ENCODE measurements at places on chromosomes 5 and 9.

DNA sequence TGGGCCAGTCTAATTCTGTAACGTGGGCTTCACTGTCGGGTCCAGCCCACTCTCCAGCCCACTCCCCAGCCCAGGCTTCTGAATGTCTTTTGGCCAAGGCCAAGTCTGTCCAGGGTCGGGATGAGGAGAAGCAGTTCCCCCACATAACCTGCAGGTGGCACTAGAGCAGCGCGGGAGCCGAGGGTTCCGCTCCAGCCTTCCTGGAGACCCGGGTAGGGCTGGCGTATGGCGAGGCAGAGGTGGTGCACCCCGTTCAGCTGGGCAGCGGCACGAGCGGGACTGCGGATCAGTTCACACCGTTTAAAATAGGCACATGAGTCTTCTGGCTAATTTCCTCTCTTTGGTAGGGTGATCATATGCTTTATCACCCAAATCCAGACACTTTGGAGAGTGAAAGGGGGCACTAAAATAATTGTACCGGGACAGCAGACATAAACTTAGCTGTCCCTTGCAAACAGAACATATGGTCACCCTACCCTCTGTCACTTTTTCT is 185.9 kb downstream of the MSX2 start:
- DNase-seq: peak; percentile 86

DNA sequence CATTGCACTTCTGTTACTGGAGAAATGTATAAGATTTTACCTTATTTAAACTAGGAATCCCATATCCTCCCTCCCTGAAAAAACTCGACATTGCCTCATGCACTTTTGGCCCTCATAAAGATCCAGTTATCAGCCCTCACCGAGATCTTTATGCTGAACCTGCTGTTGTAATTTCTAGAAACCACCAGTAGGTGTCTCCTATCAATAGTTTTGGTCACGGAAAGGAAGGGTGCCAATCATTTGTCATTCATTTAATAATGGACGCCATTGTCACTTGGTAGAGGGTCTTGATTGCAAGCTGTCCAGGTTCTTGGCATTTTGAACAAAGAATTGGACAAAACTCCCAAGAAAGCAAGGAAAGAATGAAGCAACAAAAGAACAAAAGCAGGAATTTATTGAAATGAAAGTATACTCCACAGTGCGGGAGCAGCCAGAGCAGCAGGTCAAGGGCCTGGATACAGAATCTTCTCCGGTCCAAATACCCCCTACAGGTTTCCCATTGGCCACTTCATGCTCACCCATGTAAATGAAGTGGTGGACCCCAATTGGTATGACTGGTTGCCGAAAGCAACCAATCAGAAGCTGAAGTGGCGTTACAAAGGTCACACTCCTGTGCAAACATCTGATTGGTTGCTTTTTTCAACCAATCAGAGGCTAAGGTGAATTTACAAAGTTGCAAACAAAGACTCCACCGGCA is 524.3 kb downstream of the PSAT1 start:
- DNase-seq: peak; percentile 18

- DNase-seq: no peak
Observed at GRCh38 chr5:131783874-131784273, 12.9 kb downstream of the FNIP1 start.

DNA sequence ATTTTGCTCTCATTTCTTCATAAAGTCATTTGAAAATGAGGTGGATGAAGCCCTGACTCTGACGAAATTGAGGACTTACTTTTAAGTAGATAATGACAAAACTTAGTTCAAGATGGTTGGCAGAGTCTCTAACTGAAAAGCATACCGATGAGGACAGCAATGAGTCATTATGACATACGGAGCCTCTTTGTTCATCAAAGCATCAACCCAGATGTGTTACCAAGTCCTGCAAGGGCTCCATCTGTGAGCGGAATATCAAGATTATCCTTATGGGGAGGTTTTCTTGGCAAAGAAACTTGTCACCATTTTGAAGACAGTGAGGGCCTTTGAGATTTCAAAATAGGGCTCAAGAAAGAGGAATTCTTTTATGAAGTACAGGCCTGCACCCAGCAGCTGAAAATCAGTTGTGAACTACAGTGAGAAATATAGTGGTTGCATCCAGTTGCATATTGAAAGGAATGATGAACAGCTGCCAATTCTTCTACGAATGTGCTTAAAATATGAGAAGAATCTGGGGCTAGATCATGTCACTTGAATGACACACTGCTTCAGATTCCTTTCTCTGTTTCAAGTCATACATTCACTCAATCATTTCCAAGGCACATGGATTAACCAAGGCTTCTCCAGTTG is 86.6 kb upstream of the SLC24A2 start:
- no peak for DNase-seq

DNA sequence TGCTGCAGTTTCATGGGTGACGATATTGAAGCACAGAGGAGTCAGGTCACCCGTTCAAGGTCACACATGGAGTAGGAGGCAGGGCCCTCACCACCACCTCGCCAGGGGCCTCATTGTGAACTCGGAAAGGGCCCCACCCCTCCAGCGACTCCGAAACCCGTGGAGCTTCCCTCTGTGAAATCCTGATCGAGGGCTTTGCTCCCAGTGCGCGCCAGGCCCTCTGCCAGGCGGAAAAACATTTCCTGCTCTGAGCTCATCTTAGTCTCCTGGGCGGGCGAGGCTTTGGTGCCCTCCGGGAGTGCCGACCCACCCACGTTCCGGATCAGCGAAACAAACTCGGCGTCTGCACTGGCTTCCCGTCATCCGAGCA is 75.0 kb upstream of the FCN1 start:
- DNase-seq: no peak

DNA sequence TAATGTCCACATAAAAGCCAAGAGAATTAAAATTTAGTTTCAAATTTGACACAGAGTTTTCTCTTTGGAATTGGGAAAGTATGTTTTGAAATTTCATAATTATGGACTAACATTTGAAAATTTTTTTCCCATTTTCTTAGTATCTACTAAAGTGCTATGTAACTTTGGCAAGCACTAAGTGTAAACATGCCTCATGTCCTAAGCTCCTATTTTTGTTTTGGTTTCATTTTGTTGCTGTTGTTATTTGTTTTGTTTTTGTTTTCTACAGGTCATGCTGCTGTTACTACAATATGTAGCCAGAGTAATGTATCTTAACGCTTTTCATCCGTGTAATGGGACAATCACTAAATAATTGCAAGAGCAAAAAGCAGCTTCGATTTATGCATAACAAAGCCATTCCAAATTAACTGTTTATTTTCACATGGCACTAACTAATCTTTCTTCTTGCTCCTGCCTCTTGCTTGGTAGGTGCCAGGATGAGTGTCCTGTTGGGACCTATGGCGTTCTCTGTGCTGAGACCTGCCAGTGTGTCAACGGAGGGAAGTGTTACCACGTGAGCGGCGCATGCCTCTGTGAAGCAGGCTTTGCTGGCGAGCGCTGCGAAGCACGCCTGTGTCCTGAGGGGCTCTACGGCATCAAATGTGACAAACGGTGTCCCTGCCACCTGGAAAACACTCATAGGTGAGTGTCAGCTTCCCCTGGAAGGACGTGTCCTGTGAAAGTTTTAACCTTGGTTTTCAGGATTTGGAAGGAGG is 107.3 kb upstream of the PRRC1 start:
- no peak for DNase-seq

GRCh38 chr5:126070481-126070880 is 352.7 kb upstream of the GRAMD2B start:
- no peak for DNase-seq

GRCh38 chr9:112631313-112632070 is 86.4 kb downstream of the INIP start:
- no peak for DNase-seq

- no peak for DNase-seq
Observed at GRCh38 chr5:176653401-176654385, 6.4 kb downstream of the TSPAN17 start.

GRCh38 chr5:121897341-121897740 is 45.7 kb downstream of the FTMT start:
- no peak for DNase-seq

- no peak for DNase-seq
Observed at GRCh38 chr5:9624196-9624947, 5.8 kb downstream of the TAS2R1 start.

GRCh38 chr5:95735406-95735805 is 4.3 kb downstream of the RHOBTB3 start:
- DNase-seq: no peak

GRCh38 chr5:79030663-79031484 is 38.6 kb downstream of the DMGDH start:
- DNase-seq: no peak

GRCh38 chr5:65066387-65067146 is 297.8 kb downstream of the CWC27 start:
- no peak for DNase-seq

DNA sequence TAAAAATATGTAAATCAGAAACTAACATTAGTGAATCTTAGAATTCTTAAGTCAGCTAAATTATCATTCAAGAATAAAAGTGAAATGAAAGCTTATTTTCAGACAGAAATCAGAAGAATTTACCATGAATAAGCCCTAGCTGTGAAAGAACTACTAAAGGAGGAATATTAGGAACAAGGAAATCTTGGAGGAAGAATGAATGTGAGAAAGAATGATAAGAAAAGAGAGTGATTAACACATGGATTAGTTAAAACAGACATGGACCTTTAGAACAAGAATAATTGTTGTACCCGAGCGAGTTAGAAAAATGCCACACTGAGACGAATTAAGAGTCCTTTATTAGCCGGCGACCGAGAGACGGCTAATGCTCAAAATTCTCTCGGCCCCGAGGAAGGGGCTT is 24.1 kb upstream of the RHOBTB3 start:
- DNase-seq: no peak

DNA sequence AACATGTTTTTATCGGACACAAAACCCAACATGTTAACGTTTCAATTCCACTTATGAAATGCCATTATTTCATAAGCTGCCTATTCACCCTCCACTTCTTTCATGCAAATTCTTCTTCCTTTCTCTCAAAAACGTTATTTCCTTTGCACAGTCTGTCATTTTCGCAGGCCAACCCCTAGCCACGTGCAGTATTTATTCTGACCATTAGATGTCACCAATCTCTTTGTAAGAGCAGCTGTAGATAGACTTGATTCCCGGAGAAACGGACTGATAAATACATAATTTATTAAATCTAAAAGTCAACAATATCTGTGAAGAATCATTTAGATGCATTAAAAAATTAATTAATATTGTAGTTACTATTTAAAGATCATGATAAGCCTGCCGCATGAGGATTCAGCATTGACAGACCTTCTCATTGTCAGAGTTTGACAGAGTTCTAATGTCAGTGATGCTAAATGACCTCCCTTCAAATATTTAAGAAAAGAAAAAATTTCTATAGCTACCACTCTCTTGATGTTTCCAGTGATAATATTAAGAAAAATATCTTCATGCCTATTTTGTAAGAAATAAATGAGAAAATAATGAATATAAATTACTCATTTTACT is 933.6 kb downstream of the CDH12 start:
- peak; percentile 10 for DNase-seq

GRCh38 chr5:175696139-175696854 is 38.4 kb downstream of the HRH2 start:
- DNase-seq: no peak

- no peak for DNase-seq
Observed at GRCh38 chr5:103523319-103523718, 39.3 kb downstream of the NUDT12 start.

DNA sequence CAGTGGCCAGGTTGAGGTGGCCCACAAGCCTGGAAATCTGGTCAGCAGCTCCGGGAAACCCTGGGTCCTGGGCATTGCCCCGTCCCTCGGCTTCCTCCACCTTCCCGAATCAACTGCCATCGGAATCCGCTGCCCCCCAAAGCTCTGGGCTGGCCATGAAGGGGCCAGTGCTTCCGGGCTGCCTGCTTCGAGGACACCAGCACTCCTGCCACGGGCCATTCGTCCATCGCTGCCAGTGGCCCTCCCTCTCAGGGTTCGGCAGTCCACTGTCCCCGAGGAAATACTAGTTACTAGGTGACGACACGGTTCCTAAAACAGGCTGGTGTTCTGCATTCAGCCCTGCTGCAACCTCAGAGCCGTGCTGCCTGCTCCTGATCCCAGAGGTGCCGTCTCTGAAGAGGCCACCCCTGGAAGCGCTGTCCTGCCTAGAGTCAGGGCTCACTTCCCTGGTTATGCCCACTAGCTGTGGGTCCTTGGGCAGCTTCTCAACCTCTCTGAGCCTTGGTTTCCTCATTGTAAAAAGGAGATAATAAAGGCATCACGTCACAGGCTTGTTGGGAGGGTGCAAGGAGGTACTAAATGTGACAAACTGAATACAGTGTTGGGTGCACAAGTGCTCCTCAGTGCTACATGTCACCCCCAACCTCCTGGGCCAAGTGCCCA is 3.5 kb upstream of the WDR5 start:
- DNase-seq: no peak

- no peak for DNase-seq
Observed at GRCh38 chr5:125023673-125024072, 277.2 kb upstream of the ZNF608 start.

- DNase-seq: no peak
Observed at GRCh38 chr5:78993165-78993564, 8.1 kb upstream of the ARSB start.

DNA sequence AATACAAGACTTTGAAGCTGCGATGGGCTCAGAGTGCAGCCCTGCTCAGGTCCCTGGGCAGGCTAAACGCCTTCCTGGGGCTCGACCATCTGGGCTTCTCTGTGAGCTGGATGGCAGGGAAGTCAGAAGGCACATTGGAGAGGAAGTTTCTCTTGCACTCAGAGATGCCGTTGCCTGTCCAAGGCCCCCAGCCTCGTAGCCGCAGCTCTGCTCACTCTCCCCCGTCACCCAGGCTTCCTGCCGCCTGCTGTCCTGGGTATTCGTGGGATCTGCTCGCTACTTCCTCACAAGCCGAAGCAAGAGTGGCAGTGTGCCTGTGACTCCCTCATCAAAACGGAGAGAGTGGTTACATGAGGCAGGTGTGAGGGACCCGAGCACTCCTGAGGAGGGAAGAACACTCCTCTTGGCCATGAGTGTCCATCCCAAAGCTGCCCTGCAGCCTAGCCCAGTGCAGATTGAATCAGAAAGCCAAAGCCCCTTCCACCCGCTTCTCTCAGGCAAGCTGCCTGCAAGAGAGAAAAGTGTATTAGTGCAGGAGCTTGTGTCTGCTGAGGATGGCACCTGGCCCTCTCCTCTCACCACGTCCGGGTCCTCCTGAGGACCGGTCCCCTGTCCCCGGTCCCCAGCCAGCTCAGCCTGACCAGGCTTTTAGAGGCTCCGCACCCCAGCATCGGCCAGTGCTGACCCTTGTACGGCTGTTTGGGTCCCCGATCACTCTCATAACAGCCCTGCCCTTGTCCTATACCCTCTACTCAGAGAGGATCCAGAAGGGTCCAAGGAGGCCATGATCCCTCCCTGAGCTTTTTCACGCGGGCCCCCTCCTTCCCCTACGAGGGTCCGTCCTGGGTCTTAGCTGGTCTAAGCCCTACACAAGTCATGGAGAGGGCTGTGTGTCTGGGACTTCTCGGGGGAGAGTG is 7.3 kb downstream of the FCN2 start:
- no peak for DNase-seq

DNA sequence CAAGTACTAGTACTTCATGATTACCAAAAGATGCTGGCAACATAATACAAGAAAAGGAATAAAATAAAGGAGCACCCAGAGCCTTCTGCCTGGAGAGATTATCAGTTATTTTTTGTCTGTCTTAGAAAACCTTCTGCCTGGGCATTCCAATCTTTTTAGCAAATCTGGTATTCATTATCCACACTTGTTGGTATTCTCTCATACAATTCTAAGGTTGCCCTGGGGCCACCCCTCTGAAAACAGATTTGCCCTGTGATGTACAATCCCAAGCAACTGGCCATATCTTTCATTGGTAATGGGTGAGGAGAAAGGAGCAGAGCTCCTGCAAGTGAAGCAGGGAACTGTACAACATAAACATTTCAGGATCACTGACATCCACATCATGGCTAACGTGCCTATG is 47.8 kb downstream of the WDR41 start:
- no peak for DNase-seq
